ENCODE measurements at places on chromosomes 4 and X. TPM values are rescaled to one million over a fixed set of nuclear protein-coding genes. Genes with fewer than 3 reads are reported as not detected.

NXF2B gene
- not detected for total RNA-seq

AMOT gene
- total RNA-seq, result 18.7 TPM

PDLIM3 gene
- total RNA-seq, result 52.5 TPM

CA5B gene
- 20.1 TPM for total RNA-seq

PDZD4 gene
- total RNA-seq, result 3.1 TPM

ERCC6L gene
- 1.8 TPM for total RNA-seq
